GM10248 (cell line): ENCODE measurements at places on chromosomes 4 and X.

- no peak for DNase-seq
These were observed 1.2 kb downstream of the PRKX start for GRCh38 chrX:3712051-3712869.

- no peak for DNase-seq
These were observed 27.2 kb downstream of the LRIT3 start for GRCh38 chr4:109875106-109875505.

GRCh38 chrX:103800318-103800717 is 23.7 kb downstream of the PLP1 start:
- no peak for DNase-seq

GRCh38 chrX:20530406-20530921 is 263.8 kb upstream of the RPS6KA3 start:
- DNase-seq = peak; percentile 24

GRCh38 chrX:37409278-37409677 is 60.1 kb downstream of the PRRG1 start:
- no peak for DNase-seq

DNA sequence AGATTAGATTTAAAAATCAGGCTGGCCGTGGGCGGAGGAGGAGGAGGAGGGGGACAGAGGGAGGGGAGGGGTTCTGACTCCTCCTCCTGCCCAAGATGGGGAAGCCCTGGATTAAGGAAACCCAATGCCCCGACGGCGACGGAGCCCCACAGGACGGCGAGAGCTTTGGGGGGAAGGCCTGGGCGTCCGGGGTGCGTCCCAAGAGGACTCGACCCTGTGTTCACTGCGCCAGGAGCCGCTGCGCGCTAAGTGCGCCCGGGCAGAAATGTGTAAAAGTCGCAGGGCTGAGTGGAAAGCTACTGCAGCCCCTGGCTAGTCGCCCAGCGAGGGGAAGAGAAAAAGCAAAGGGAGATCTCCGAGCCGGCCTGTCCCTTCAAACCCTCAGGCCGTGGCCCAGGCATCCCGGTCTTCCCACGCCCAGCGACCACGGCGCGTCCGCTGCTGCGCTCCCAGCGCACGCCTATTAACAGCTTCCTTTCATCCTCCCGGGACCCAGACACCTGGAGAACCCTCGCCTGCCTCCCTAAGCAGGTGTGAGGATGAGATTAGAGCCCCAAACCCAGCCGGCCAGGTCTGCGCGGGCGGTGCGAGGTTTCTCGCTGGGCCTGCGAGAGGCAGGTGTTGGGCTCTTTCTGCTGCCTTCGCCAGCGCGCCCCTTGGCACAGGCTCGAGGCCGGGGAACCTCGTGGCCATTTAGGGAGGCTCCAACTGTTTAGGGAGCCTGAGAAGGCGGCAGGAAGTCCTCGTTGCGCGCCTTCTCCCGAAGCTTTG is 1.4 kb upstream of the RPS6KA3 start:
- peak; percentile 35 for DNase-seq

- DNase-seq = no peak
These were observed 210.5 kb upstream of the NEIL3 start for GRCh38 chr4:177099211-177099610.

- no peak for DNase-seq
These were observed 55.2 kb downstream of the NEK1 start for GRCh38 chr4:169557061-169557636.

DNA sequence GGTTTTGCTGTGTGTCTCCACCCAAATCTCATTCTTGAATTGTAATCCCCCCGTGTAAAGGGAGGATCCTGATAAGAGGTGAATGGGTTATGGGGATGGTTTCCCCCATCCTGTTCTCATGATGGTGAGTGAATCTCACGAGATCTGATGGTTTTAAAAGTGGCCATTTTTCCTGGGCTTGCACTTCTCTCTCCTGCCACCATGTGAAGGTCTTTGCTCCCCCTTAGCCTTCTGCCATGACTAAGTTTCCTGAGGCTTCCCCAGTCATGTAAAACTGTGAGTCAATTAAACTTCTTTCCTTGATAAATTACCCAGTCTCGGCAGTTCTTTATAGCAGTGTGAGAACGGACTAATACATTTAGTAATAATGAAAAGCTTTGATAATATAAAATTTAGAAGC is 46.9 kb downstream of the ANTXR2 start:
- DNase-seq = no peak

DNA sequence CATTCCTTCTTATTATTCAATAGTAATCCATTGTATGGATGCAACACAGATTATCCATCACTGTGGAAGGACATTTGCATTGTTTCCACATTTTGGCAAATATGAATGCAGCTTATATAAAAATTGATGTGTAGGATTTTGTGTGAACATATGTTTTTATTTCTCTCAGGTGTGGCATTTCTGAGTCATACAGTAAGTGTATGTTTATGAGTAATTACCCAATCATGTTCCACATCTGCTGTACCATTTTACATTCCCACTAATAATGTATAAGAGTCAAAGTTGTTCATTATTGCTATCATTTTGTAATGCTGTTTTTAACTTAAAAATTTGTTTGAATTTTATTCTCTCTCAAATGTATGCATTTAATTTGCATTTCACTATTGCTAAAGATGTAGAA is 25.5 kb downstream of the MAGEA4 start:
- DNase-seq = no peak

- DNase-seq = no peak
These were observed 2214.5 kb upstream of the TENM3 start for GRCh38 chr4:180028682-180029081.

DNA sequence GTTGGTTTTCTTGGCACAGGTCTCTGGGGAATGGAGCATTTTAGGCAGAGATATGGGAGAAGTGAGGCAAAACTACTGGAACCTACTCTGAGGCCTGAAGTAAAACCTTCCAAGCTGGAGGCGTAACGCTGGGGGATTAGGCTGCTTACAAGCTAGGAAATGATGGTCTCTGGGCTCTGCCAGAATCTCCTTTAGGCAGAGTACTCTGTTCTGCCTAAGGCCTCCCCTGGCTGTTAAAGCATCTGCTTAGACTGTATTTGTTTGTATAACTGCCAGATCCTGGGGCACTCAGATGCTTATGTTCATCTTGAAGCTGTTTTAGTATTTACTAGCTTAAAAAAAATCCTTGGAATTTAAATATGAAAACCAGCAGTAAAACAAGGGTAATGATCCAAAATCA is 822.2 kb downstream of the RPA4 start:
- DNase-seq = no peak

DNA sequence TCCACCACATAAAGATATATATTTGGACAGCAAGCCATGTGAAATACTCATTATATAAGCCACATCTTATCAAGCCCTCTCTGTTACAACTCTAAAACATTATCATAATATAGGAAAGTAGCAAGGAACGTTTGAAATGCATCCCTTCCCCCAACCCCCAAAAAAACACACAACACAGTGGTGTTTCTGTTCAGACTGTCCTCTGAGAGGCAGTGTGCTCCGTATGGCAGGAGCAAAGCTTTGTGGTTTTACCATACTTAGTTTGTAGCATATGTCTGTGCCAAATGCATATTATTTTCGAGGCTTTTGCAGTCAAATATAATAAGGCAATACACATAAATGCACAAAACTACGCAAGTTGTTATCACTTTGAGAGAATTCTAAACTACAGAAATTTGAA is 194.2 kb downstream of the RAPGEF2 start:
- no peak for DNase-seq

DNA sequence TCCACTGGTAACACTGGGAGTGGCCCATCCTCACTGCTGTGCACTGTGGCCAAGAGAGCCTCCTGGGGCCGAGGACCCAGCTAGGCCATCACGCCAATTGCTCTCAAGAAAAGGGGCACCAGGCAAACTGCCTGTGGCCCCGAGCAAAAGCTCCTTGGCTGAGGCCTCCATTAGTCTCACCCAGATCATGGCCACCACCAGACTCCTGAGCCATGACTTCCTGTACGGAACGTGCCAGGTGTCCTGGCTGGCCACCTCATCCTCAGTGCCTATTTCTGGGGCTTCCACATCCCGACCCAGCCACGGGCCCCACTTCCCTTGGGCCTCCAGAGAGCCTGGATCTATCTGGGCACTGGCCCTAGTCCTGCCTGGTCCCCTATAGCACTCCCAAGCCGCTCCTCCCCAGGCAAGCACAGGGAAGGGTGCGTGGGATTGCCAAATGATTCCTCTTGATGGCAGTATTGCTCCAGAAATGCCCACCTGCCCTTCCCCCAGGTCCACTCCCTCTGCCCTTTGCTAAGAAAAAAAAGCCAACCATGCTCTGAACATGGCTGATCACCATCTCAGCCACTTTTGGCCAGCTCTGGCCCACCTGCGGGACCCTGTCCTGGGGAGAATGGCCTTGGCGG is 212.6 kb upstream of the AGTR2 start:
- DNase-seq = no peak

DNA sequence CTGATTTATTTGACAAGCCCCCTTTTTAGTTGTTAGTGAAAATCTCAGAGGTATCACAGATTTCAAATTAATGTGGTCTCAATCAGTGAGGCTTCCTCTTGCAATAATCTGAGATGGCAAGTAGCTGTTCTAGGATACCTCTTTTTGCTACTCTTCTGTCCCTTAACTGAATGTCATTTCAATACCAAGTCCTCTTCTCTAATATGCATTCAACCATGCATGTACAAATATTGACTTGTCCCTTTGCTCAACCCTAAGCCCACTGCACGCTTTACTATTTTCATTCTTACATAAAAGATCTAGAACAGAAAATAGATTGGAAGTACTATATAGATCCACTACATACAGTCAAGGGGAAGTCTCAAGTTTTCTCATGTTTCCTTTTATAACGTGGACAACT is 164.2 kb downstream of the CBR4 start:
- DNase-seq = no peak

DNA sequence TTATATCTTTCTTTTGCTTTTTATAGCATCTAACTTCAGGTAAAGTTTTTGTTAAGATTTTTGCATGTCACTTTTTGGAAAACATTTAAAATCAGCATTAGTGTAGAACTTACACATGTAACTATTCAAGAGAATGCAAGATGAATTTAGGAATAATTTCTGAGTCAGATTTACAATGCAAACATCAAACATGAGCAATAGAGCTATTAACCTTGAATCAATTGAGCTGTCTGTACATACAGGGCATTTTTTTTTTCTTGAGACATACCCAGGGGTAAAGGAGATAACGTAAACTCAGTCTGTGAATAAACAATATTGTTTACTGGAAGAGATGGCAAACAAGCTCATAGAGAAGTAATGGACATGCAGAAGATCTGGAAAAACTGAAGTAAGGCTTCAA is 311.5 kb downstream of the IL1RAPL2 start:
- DNase-seq = no peak

DNA sequence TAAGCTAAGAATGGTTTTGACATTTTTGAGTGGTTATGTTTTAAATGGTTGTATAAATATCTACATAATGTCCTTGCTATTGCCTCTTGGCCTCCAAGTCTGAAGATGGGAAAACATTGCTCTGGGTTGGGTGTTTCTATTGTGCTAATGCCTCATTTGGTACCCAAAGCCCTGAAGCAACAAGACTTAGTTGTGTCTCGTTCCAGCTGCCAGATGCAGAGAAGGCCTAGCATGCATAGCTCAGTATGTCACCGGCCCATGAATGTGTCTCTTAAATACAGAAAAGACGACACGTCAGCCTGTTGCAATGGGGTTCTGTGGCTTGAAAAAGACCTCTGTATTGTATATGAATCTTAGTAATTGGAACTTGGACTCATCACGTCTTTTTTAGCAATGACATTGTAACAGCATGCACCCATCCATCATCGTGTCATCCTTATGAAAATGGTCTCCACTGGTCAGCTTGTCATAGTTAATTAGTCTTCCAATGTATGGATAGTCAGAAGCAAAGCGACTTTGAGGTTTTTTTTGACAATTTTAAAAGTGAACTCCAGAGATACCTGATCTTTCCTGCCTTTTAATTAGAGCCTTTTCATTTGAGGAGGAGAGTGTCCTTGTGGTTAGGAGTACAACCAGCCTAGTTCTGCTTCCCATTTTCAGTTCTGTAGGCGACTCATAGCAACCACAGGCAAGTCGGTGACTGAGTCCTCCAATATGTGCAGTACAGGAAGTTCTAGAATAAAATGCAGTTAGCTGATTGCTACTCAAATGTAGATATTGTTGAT is 126.4 kb upstream of the GATB start:
- DNase-seq = peak; percentile 35

GRCh38 chr4:148430854-148431253 is 11.4 kb downstream of the NR3C2 start:
- DNase-seq = no peak

DNA sequence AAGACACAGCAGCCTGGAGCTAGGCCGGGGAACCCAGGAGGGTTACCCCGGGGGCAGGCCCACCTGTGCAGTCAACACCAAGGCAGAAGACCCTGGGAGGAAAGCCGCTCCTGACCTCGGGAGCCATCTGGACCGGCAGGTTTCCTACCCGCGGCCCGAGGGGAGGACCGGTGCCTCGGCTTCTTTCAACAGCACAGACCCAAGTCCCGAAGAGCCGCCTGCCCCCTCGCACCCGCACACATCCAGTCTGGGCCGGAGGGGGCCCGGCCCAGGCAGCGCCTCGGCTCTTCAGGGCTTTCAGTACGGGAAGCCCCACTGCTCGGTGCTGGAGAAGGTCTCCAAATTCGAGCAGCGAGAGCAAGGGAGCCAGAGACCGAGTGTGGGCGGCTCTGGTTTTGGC is 157.8 kb downstream of the SOWAHB start:
- DNase-seq = no peak

DNA sequence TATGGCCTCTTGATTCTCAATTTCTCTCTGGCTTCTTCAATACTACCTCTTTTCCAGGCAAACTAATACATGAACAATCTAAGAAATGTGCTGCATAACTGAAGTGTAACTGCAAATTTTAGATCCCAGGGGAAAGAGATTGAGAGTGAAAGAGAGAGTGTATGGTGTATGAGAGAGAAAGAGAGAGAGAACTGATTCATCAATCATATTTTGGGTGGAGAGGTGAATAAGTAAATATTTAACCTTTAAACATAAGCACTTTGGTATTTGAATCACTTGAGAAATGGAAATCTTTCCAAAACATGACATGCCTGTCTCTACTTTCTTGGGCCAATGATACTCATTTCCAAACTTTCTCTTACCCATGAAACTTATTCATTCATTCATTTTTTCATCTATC is 147.2 kb upstream of the DIPK2B start:
- DNase-seq = no peak

DNA sequence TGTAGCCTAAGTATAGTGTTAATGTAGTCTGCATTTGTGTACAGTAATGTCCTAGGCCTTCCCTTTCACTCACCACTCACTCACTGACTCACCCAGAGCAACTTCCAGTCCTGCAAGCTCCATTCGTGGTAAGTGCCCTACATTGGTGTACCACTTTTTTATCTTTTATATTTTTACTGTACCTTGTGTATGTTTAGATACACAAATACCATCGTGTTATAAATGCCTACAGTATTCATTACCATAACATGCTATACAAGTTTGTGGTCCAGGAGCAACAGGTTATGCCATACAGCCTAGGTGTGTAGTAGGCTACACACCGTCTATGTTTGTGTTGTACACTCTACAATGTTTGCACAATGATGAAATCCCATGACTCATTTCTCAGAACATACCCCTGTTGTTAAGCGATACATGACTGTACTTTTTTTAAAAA is 15.4 kb downstream of the TSPAN5 start:
- DNase-seq = no peak
